Mononuclear cell (primary cell): ENCODE measurements at places on chromosomes 4 and X. TPM values are rescaled to one million over a fixed set of nuclear protein-coding genes. Genes with fewer than 3 reads are reported as not detected.

The LDOC1 gene
- total RNA-seq, result 1.5 TPM

The PRIMPOL gene
- 8.5 TPM for total RNA-seq

The FAM9B gene
- 0.10 TPM for total RNA-seq

The TMPRSS11A gene
- total RNA-seq, result not detected

The RASL11B gene
- total RNA-seq, result 0.31 TPM
